ENCODE measurements at places on chromosomes 2 and 18. TPM values are rescaled to one million over a fixed set of nuclear protein-coding genes. Genes with fewer than 3 reads are reported as not detected.

DNA sequence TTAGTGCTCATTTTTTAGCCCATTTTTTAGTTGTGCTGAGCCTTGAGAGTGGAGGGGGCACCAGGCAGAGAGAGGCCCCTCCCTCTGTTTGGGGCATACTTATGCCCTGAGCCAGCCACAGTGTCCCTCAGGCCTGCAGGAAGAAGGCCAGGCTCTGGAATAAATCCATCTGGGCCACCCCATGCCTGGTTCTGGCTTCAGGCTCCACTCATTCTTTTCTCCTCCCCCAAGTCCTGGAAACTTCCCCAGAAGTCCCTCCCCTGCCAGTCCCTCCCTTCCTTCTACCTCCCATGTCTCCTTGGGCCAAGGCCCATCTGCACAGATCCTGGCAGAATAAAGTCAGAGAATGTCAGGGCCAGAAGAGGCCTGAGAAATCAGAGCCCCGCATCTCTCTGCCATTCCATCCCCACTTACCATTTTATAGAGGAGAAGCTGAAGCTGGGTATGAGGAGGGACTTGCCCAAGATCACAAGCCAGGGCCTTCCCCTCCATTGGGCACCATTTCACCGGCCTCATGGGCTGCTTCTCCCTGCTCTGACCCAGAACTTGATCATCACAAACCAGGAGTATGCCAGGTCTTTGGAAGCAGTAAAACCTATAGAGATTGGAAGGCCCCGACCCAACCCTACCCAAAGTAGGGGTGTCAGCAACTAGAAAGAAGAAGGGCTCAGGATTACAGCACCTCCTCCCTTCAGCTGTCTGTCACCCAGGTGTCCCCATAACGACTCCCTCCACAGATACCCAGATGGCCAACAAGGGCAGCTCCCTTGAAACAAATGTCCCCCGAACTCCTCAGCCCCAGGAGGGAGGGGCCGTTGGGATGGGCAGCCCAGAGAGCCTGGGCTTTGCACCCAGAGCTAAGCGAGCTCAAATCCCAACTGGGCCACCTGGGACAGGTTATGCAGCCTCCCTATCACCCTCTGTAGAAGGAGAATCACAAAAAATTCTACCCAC lies 108.4 kb downstream of the POLR1A start:
- DNase-seq = no peak

GRCh38 chr18:5519448-5520298 lies 24.1 kb downstream of the EPB41L3 start:
- no peak for DNase-seq

GRCh38 chr2:222499226-222499625 lies 74.9 kb downstream of the SGPP2 start:
- DNase-seq = no peak

The IL36RN gene
- not detected for total RNA-seq

The CYBRD1 gene
- 1.3 TPM for total RNA-seq

The C2orf78 gene
- not detected for total RNA-seq

The RNF125 gene
- total RNA-seq = 70.1 TPM

The OBSL1 gene
- 1.2 TPM for total RNA-seq
